ENCODE measurements at places on chromosomes 5 and 9.

GRCh38 chr5:180646289-180646962 lies 3.0 kb downstream of the FLT4 start:
- DNase-seq = no peak

DNA sequence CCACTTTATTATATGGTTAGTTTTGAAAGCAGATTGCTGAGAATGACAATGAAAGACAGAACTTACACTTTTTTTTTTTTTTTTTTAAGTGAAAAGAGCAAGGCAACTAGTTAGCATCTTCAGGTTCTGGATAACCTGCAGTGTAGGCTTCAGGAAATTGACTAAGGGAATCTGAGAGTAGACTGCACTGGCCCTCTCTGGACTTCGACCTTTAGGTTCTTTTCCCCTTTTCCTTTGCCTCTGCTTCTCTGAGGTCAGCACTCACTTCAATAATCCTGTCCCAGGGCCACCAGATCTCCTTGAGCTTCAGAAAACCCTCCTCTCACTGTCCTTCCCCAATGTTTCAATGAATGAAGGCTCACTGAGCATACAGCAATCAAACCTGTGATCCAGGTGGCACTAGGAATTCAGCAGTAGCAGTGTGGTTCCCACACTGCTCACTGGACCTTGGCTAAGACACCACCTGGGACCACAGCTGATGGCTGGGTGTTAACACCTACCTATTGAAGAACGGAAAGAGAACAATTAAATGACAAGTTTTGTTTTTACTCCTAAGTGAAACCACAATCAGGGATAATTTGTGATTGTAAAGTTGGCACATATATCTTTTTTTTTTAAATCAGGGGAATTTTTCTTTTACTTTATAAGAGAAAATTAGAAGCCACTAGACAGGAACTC lies 85.8 kb upstream of the IL6ST start:
- no peak for DNase-seq

- no peak for DNase-seq
Measured at GRCh38 chr5:119405419-119405818, 46.9 kb upstream of the HSD17B4 start.

GRCh38 chr9:81893929-81894328 lies 34.3 kb upstream of the SPATA31D4 start:
- DNase-seq = no peak

- DNase-seq = no peak
Measured at GRCh38 chr5:126499853-126500342, 76.7 kb downstream of the GRAMD2B start.

DNA sequence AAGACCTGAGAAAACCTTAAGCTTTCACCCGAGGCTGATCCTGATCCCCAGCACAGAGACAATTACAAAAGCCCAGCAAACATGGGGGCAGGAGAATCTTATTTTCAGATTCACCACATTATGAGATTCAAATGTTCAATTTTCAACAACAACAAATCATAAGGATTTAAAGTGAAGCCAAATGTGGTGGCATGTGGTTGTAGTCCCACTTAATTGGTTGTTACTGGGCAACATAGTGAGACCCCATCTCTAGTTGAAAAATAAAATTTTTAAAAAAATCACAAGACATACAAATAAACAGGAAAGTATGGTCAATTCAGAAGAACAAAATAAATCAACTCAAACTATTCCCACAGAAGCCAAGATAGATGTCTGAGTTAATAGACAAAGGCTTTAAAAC lies 3.9 kb upstream of the RABGAP1 start:
- no peak for DNase-seq

DNA sequence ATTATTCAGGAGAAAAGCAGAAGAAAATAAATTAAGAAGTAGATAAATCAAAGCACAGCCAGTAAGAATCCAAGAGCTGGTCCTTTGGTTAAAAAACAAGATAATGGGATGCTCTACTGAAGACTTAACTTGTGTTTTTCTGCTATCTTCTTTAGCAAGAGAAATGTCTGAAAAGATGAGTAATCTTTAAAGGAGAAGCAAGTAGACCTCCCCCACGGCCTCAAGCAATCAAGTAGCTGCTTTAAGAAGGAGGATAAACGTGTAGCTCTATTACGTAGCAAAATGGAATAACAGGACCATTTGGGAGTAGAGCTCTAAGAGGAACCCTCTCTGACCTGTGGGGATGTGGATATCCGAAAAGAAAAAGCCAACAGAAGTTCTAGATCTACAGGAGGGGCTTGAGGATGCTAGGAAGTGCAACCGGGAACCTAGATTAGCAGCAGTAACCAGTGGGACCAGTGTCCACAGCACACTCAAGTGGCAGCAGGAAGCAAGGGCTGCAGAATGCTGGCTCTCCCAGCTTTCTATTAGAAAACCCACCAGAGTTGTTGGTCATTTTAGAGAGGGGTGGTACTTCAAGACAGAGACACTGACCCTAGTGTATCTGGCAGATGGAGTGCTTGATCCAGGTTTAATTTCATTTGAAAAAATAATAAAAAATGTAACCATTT lies 185.4 kb downstream of the GABBR2 start:
- DNase-seq = no peak

DNA sequence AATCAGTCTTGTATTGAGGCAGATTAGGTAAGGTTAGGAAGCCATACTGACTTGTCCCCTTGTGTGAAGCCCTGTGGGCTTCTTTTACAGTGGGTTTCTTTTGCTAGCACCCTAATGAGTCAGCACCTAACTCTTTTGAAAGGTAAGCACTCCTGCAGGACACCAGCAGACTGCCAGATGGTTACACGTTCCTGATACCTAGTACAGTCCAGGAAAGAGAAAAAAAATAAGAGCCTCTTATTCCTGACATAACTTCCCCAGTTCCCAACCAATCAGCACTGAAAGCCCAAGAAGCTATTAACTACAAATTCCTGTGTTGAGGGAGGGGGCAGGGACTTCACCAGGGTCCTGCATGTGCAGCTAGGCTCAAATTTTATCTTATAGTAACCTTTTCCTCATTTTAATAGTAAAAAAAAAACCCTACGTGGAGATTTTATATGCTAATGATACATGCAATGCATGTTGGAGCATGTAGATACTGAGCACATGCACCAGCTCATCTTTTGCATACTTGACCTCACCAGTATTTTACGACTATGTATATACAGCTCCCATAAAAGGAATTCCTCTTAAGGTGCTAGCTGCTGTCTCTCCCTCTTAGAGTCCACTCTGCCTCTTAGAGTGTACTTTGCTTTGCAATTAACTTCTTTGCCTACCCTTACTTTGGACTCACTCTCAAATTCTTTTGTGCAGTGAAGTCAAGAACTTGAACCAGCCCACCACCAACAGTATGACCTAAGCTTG lies 84.7 kb upstream of the RORB start:
- no peak for DNase-seq
